NCI-H526 treated with DMSO at 0.1 percent for 48 hours (cell line): ENCODE measurements at places on chromosomes 13 and 19.
A peak's percentile ranks its signal among the peaks of the same experiment; 100 is the strongest.

DNA sequence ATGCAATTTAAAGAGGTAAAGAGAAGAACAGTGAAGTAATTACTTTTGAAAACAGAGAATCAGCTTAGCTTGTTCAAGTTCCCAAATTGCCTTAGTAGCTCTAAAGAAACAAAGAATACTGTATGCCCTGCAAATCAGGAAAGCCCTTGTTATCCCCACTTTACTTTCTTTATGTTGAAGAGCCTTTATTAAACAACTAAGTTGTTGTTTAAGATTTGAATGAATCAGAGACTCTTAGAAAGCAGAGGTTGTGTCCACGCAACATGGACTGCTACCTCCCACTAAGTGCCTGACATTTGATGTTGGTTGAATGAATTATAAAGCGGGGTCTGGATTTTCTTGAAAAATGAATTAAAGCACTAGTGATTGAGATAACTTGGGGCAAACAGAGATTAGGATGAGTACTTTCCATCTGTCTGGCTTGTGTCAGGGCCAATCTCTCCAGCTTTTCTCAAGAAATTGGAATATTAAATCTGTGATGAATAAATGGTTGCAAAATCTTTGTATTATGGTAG, 214.7 kb downstream of the POSTN start:
- DNase-seq, result no peak

GRCh38 chr19:2374808-2375207, 14.7 kb downstream of the TMPRSS9 start:
- DNase-seq, result no peak

GRCh38 chr19:6333439-6333838, at the start of gene ACER1:
Gene ACER1, minus strand, starts transcription at chr19:6333612. Its CDS starts 61 bp downstream, at chr19:6333551.
- DNase-seq, result no peak

- DNase-seq, result no peak
These were observed 23.7 kb upstream of the TNFSF14 start for GRCh38 chr19:6693681-6694080.

GRCh38 chr13:95880331-95880730, 172.9 kb downstream of the UGGT2 start:
- DNase-seq, result no peak

GRCh38 chr19:1241417-1242095, at the start of gene ATP5F1D:
Gene ATP5F1D, plus strand, starts transcription at chr19:1241751. Its CDS starts 100 bp downstream, at chr19:1241851.
- DNase-seq, result peak; percentile 55

DNA sequence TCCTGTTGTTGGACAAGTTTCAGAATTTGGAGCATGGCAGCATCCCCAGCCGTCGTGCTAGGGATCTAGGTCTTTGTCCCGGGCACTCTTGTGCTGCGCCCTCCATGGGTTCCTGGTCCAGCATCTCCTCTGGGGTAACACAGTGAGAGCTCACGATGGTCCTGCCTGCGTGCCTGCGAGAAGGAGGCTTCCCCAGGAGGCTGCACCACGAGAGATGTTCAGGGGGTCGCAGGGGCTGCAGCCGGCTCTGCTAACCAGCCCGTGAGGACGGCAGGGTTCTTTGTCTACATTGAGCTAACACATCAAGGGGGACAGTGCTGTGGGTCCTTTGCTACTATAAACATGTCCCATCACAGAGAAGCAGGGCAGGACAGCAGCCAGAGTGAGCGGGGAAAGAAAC, 103.9 kb upstream of the SOX1 start:
- DNase-seq, result no peak

GRCh38 chr13:39602614-39603366, at the start of gene LHFPL6:
Gene LHFPL6, minus strand, starts transcription at chr13:39603193.
- DNase-seq, result peak; percentile 76

- no peak for DNase-seq
These were observed 111.4 kb downstream of the FRY start for GRCh38 chr13:32142956-32143375.

- DNase-seq, result no peak
These were observed 208.1 kb downstream of the TEX29 start for GRCh38 chr13:111528513-111528912.

- peak; percentile 84 for DNase-seq
These were observed 22.0 kb downstream of the GPC6 start for GRCh38 chr13:93248627-93249047.

DNA sequence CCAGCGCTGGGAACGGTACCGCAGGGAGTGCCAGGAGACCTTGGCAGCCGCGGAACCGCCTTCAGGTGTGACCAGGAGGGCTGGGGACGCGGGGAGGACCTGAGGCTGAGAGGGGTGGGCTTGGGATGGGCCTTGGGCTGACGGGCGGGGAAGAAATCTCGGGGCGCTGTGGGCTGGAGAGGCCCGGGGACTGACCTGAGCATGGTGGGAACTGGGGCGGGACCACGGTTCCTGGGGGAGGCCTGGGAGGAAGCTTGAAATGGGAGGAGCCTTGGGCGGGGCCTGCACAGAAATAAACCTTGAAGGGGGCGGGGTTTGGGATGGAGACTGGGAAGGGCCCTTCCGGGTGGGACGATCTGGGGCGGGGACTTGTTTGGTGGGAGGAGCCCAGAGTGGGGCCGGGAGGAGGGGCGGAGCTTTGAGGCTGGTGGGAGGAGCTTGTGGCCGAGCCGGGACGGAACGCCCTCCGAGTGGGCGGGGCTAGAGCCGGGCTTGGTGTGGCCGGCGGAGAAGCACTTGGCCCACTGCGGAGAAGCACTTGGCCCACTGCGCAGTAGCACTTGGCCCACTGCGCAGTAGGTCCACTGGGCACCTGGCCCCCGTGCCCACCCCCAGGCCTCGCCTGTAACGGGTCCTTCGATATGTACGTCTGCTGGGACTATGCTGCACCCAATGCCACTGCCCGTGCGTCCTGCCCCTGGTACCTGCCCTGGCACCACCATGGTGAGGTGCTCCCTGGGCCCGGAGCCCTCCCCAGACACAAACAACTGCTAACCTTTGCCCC, 2.8 kb downstream of the GIPR start:
- peak; percentile 37 for DNase-seq

DNA sequence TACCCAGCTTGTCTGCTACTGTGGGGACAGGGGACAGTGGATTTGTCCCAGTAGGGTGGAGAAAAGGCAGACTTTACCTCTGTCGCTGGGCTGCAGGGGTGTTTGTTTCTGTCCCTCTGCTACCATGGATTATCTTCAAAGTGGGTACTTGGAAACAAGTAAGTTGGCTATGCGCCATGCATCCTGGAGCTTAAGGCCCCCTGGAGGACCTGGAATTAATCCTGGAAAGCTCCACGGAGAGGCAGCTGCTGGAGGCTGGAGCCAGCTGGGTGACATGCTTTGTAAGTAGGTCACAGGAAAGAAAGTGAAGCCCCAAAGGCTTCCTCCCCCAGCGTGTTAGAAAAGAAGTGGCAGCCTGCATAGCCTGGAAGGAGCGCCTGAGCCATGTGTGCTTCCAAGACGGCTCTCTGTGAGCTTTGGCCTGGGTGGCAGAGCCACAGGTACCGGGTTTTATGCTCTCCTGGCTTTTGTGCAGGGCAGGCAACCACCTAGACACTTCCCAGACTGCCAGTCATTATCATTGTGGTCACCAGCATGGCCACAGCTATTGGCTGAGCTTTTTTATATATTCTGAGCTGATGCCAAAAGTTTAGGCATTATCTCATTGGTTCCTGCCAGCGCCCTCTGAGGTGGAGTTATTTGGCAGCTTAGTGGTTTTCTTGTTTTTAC, 9.5 kb downstream of the B3GLCT start:
- DNase-seq, result no peak

DNA sequence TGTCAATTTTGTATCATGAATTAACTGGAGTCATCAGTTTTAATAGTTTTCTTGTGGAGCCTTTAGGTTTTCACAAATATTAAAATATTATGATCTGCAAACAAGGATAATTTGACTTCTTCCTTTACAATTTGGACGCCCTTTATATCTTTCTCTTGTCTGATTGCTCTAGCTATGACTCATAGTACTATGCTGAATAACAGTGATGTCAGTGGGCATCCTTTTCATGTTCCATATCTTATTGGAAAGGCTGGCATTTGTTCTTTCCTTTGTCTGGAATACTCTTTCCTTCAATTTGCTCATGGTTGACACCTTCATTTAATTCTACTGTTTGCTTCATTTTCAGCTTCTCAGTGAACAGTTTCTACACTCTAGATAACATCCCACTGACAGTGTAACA, 1129.3 kb downstream of the SLITRK5 start:
- no peak for DNase-seq

GRCh38 chr13:46352805-46353204, 34.2 kb downstream of the RUBCNL start:
- DNase-seq, result no peak

DNA sequence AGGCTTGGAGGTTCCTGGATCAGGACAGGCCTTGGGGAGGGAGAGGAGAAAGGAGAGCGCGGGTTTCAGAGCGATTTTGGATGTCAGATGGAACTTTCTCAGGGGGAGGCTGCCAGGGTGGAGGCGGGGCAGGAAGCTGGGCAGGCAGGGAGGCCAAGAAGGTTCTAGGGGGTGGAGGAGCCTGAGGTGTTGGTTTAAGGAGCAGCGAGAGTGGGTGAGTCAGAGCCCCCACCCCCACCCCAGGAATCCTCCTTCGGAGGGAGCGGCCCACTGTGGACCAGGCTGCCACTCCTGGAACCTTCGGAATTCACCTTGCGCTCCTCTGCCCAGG, 15.9 kb upstream of the NOP53 start:
- no peak for DNase-seq

DNA sequence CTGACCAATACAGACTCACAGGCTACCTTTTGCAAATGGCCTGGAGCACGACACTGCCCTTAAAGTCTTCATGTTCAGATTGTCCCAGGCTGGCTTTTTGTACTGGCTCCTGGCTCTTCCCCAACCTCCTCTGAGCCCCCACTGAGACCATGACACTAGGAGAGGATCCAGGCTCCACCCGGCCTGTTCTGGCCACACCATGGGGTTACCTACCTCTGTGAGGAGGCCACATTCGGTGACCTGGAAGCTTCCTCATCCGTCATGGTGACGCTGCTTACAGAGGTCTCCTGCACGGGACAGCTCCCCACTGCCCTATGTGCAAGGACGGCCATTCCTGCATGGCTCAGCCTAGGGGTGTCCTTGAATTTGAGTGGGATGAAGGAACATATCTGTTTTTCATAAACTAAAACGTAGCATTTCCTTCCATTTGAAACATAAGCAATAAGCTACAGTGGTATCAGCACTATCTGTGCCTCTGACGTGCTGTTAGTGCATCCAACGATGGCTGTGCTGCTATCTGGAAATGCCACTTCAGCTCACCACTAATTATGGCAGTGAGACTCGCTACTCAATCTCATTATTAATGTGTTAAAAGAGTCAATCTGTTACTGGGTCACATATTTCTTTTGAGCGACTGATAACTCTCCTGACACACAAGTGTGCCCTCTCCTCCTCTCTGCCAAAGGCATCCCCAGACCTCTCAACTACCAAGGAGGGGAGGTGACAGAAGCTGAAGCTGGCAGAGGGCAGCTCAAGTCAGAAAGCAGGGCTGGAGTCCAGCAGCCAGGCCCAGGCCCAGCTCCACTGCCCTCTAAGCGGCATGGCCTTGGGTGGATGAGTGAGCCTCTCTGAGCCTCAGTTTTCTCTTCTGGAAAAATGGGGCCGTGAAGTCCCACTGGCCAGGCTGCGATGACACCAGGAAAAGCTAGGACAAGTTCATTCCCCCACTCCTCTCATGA, 29.6 kb downstream of the ELL start:
- DNase-seq, result no peak

GRCh38 chr19:33414667-33415605, 41.4 kb downstream of the CEBPG start:
- no peak for DNase-seq

DNA sequence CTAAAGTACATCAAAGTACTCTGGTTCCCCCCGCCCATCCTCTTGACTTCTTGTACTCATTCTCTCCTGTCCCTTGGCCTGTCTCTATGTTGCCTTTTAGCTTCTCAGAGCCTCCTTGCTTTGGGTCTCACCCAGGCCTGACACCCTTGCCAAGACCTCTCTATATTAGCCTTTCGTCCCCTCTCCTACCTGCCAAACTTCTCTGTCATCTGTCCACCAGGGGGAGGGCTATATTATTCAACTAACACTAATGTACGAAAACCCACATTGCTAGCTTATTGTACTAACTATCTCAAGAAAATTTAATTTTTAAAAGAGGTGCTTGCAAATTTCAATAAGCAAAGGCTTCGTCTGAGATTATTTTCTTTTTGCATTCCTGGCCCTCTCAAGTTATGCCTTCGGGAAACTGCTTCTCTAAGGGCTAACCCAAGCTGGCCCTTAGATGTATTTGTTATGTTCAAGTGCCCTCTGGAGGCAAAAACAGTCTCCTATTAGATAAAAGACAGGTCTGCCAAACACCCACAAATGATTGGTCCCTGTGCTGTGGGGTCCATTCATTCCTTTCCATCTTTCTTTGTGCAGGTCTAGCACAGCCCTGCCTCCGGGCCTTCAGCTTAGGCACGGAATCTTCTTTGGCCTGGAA, 6.3 kb upstream of the MRPS31 start:
- DNase-seq, result peak; percentile 93

- no peak for DNase-seq
These were observed 1094.3 kb downstream of the EFNB2 start for GRCh38 chr13:105441051-105441750.

DNA sequence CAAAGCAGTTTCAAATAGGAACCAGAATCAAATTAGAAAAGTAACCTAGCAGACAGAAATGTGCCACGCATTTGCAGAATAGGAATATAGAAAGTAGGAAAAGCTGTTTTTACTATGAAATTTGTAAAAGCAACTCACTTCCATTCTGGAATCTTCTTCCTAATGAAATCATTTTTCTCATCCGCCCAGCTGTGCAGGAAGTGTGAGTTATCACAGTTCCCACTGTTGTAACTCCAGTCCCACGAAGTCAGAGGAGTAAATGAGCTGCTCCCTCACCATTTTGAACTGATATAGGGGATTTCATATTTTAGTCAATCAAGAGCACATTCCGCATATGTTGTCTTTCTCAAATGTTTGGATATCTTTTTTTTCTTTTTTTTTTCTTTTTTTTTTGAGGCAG, 230.8 kb downstream of the TBC1D4 start:
- DNase-seq, result no peak
